Fibroblast of pulmonary artery (primary cell): ENCODE measurements at places on chromosomes 4 and X.
A peak's percentile ranks its signal among the peaks of the same experiment; 100 is the strongest.

DNA sequence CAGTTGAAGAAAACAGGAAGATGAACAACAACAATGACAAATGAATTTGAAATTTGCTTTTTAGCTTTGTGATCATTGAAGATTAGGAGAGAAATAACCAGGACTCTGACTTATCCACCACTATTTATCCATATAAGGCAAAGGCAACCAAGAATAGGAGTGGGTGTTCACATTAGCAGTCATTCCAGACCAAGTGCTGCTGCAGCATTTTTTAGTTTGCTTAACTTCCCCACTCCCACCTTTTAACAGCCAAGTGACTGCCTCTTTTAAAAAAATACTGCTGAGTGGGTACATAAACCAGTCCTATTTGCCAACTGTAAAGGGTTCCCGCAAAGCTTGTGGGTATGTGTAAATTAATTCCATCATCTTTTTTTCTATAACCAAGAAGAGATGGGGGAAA is 230.9 kb downstream of the IQCM start:
- DNase-seq, result no peak

- no peak for DNase-seq
Measured at GRCh38 chrX:74249963-74250362, 54.0 kb upstream of the ZCCHC13 start.

- DNase-seq, result no peak
Measured at GRCh38 chrX:124769166-124769565, 422.8 kb downstream of the SH2D1A start.

DNA sequence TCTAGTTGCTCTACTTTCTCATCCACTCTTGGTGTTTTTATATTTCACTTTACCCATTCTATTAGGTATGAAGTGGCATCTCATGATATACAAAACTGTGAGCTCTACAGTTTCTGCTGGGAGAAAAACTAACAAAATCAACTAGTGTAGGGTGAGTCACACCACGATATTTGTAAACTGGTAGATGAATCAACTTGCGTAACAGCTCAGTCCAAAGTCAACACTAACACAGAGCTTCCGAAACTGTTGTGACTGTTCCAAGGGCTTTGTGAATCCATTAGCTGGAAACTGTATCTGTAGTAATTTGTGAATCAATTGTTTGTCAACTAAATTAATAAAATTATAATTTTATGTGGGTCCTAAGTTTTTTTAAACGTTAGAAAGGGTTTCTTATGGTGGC is 119.8 kb upstream of the TSPAN5 start:
- peak; percentile 94 for DNase-seq

GRCh38 chrX:21408307-21408706 is 34.1 kb downstream of the CNKSR2 start:
- no peak for DNase-seq

DNA sequence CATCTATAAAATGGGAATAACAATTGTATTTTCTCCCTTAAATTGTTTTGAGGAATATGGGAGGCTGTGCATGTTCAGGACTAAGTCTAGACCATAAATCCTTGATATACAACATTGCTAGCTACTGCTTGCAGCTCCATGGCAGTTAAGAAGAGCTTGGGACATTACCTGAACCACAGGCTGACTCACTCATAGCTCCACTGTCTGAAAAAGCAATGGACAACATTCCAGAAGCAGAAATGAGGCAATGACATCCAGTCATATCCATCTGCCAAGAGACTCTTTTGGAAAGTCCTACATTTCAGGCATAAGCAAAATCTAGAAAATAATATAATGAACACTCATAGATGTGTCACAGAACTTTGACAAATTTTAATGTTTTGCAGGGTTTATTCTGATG is 167.3 kb upstream of the LEF1 start:
- no peak for DNase-seq

DNA sequence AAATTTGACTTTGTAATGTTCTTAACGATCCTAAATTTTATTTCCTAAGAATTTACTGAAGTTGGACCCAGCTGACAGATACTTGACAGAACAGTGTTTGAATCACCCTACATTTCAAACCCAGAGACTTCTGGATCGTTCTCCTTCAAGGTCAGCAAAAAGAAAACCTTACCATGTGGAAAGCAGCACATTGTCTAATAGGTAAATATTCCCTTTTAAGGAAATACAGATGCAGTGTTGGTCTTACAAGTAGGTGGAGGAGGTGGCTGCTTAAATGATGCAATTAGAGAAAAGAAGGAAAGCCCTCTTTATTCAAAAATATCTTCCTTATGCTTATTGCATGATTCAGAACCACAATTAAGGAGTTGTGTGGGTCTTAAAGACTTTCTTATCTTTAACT is 73.5 kb downstream of the RS1 start:
- no peak for DNase-seq

DNA sequence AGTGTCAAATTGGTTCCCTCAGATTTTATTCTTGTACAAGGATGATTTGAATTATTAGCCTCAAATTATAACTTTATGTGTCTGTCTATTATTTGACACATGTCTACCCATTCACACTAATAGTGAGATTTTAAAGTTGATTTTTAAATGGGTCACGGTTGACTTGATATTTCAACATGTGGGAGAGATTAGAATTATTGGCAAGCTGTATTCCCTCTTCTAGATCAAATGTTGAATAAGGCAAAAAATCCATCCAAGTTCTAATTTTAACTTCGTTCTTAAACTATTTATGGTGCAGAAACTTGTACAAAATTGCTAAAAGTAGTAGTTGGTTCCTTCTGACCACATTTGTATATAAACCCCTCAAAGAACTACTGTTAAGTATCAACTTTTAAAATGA is 1498.0 kb downstream of the STIM2 start:
- DNase-seq, result no peak

DNA sequence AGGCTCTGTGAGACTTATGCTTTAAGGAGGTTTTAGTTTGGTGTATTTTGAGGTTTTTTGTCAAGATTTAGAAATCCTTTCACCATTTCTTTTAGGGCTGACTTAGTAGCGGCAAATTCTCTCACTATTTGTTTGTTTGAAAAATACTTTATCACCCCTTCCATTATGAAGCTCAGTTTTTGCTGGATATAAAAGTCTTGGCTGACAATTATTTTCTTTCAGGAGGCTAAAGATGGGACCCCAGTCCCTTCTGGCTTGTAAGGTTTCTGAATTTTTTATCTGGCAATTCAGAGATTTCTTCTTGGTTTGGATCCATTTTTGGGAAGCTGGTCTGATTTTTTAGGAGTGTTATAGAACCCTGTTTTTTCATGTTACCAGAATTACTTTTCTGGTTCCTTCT is 88.5 kb downstream of the ACTRT1 start:
- DNase-seq, result no peak

GRCh38 chr4:77671051-77671450 is 65.4 kb downstream of the CXCL13 start:
- no peak for DNase-seq

DNA sequence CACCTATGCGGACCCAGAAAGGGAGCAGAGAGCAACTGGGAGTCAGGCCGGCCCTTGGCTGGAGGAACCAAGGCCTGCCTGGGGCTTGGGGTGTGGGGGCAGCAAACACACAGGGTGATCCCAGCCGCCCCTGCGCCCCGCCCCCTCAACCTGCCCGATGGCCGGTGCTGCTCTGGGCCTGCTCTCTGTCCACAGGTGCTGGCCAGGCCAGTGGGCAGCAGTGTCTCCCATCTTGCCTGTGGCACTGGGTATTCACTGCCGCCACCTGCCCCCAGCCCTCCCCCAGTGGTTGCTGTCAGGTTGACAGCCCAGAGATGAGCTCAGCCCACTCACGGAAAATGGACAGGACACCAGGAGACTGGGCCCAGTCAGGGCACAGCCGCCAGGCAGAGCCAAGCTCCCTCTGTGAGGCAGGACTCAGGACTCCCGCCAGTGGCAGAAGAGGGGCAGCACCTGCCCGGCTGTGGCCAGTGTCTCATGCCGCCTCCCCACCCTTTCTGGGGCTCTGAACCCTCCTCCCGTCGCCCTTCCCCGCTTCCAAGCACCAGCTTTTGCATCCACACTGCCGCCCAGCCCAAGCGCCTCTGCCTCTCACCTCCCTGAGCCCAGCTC is 4.7 kb downstream of the NKX1-1 start:
- DNase-seq, result no peak

GRCh38 chrX:56728752-56729151 is 291 bp upstream of the NBDY start:
- DNase-seq, result peak; percentile 26

GRCh38 chr4:84563002-84563401 is 19.9 kb upstream of the CDS1 start:
- no peak for DNase-seq

DNA sequence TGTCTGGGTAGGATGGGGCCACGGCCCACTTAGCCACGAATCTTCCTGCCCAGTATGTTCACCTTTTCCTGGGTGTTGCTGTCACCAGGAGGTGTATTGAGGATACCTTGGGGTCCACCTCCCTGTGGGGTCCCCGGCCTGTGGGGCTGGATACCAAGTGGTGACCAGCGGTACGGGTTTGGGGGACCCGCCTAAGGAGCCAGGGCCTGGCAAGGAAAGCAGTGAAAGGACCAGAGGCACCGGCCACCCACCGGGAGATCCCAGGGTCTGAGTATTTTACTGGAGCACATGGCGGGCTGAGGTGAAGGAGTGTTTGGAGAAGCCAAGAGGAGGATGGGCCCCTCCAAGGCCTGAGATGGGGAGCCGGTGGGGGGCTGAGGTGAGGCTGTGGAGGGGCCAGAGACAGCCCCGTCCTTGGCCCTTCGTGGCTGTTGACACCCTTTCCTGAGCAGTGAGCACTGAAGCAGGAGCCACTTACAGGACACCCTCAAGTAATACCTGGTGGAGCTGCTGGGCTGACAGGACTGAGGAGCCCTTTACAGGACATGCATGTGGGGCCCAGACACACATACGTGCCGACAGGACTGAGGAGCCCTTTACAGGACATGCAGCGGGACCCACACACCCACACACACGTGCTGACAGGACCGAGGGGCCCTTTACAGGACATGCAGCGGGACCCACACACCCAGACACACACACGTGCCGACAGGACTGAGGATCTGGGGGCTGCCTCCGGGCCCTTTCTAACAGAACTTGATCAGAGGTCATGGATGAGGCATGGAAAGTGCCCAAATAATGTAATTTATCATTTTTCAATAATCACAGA is 38.4 kb downstream of the TMEM271 start:
- DNase-seq, result no peak

DNA sequence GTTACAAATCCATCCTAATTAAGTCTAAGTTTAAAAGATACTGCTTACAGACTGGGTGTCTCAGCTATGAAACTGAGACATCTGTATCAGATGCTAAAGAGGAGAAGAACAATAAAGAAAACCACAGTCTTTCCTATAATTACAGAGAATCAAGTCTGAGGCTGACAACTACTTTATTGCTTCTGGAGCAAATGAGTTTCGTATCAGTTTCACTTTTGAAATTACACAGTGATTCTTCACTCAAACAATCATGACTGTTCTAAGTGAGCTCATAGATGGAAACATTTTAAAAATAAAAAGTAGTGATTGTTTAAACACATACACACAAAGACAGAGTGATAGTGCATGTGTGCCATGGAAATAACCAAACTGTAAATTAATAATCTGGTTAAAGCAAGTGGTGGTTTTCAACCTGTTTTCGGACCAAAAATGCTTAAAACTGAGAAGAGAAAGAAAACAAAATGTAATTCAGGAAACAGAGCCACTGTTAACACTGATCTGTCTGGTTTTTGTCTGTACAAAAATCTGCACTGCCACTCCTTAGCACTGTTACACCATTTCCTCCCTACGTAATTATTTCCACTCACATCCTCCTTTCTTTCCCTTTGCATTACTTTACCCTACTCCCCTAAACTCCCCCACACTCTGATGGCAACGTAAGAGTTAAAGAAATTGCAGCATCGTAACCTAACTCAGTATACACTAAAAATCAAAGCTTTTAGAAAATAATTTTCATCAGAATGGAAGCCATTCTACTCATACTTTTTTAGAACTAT is 12.5 kb downstream of the RFC1 start:
- peak; percentile 92 for DNase-seq

- DNase-seq, result no peak
Measured at GRCh38 chr4:65386927-65387326, 283.4 kb downstream of the EPHA5 start.

GRCh38 chr4:125891597-125892258 is 577.0 kb downstream of the FAT4 start:
- peak; percentile 51 for DNase-seq

GRCh38 chr4:139889901-139890300 is 224.3 kb downstream of the MGST2 start:
- DNase-seq, result no peak

- no peak for DNase-seq
Measured at GRCh38 chr4:10577018-10577417, 107.5 kb downstream of the CLNK start.
